ENCODE measurements at places on chromosomes 6 and 20.

DNA sequence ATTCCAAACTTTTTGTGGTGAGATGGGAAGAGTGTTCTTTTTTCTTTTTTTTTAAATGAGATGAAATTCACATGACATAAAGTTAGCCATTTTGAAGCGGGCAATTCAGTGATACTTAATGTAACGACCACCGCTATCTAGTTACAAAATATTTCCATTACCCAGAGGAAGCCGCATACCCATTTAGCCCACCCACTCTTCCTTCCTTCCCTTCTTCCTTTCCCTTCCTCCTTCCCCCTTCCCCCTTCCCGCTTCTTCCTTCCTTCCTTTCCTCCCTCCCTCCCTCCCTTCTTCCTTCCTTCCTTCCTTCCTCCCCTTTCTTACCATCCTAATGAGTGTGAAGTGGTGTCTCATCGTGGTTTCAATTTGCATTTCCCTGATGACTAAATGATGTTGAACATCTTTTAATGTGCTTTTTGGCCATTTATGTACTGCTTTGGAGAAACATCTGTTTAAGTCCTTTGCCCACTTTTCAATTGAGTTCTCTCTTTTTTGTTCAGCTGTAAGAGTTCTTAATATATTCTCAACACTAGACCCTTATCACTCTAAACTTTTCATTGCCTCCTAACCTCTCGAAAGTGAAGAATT lies 371.1 kb downstream of the FARS2 start:
- no peak for DNase-seq

DNA sequence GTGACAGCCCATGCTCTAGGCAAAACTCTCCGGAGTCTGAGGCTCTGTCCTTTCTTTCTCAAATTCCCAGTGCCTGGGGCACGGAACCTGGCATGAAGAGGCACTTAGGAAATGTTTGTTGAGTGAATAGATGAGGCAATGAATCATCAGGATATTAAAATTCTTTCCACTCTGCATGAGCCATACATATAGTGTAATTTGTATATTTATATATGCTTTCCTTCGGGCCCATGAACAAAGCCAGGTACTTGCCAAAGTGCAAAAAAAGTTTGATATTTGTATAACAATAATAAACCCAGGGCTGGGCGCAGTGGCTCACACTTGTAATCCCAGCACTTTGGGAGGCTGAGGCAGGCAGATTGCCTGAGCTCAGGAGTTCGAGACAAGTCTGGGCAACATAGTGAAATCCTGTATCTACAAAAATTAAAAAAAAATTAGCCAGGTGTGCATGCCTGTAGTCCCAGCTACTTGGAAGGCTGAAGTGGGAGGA lies 212.3 kb upstream of the ZNF217 start:
- DNase-seq: no peak

DNA sequence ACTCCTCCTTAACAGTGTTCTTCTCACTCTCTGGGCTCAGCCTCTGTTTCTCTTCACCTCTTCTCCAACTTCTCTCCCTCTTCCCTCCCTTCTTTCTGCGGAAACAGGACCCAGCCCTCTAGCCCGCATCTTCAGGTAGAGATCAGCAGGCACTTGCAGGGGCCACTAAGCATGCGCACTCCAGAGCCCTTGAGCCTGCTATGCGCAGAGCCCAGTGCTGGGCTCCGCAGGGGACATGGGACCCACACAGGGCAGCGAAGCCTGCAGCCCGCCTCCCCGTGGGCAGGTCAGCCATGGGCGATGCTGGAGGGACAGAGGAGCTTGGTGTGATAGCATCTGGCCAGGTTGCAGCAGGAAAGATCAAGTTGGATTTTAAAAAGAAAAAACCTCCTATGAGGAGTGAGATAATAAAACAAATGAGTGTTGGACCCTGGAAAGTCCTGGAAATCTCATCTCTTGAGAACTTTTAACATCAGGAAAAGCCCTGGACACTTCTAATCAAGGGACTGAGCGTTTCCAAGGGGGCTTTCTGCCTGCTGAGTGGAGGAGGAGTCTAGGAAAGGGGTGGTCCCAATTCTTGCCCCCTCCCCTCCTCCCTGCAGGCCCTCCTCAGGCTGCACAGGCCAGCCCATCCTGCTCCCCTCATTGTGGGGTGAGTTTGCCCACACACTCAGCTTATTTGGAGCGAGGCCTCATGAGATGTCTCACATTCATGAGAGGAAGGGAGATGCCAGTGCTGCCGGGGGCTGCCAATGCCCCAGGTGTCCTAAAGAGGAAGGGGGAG lies 71.9 kb downstream of the MDGA1 start:
- no peak for DNase-seq

DNA sequence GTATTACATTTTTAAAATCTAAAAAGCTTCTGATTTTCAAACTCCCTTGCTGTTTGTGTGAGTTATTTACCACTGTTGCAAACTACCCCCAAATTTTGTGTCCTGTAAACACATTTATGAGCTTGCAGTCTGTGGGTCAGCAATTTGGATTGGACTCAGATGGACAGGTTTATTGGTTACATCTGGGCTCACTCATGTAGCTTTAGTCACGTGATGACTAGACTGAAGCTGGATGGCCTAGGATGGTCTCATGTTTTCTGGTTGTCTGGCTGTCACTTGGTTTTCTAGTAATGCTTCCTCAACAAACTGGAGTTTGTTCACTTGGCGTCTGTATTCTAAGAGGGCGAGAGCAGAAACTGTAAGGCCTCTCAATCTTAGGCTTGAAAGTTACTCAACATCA lies 12.2 kb upstream of the C6orf58 start:
- DNase-seq: no peak

- no peak for DNase-seq
These were observed 12.4 kb upstream of the ZSCAN9 start for GRCh38 chr6:28212510-28213212.

- DNase-seq: no peak
These were observed 100.9 kb downstream of the RNASET2 start for GRCh38 chr6:166855416-166855815.

- DNase-seq: no peak
These were observed 141.0 kb downstream of the TBXT start for GRCh38 chr6:166026586-166027126.

GRCh38 chr6:53894091-53894490 lies 99.3 kb downstream of the LRRC1 start:
- no peak for DNase-seq

- no peak for DNase-seq
These were observed 25.4 kb upstream of the GMNN start for GRCh38 chr6:24749297-24749696.

DNA sequence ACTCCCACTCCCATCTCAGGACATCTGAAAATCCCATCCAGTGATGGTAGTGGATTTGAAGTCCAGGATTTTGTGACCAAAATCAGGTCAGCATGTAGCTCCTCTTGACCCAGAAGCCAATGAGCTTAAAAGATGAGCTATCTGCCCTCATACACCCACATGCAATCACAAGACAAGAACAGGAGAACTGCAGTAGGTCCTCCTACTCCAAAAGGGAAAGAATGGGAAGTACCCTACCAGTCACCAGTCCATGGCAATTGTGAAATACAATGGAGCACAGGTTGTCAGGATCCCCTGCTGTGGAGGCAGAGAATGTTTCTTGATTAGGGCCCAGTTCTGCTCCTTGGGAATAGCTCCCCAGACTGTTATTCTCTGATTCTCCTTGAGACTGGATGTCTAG lies 347.3 kb upstream of the CNR1 start:
- DNase-seq: no peak

- no peak for DNase-seq
These were observed 9.3 kb upstream of the TRIM27 start for GRCh38 chr6:28933069-28933468.

- no peak for DNase-seq
These were observed 4.9 kb upstream of the TMEM242 start for GRCh38 chr6:157328108-157328692.

DNA sequence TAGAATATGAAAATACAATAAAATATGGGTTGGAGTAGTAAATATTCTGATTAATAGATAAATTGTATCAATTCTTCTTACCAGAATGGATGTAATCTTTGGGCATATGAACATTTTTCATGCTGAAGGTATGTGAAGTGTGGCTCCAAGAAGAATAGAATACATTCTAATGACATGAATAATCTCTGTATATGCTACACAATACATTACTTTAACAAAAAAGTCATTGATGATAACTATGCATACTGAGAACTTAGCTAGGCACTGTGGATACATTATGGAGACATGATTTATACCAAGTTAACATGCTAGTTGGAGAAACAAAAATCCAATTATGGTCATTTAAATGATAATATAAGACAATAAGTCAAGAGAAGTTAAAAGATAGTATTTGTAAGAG lies 62.7 kb upstream of the HDAC2 start:
- DNase-seq: no peak

- DNase-seq: no peak
These were observed 104.8 kb downstream of the ELOVL4 start for GRCh38 chr6:79842376-79843040.

- DNase-seq: no peak
These were observed 60.5 kb downstream of the CD83 start for GRCh38 chr6:14178083-14178445.

DNA sequence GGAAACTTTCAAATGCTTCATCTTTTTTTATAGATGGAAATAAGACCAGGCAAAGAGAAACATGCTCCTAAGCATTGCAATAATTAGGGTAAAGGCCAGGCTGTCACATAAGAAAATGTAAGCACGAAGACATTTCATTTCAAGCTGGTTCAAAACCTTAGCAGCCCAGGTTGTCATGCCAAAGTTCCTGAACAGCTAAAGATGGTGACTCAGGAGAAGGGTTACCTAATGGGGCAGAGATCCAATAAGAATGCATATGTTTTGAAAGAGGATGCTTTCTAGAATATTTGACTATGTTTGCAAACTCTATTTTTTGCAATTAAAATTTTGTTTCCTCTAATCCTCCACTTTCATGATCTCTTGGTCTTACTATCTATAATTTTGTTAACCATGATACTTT lies 65.6 kb upstream of the PHACTR2 start:
- no peak for DNase-seq

GRCh38 chr6:80403365-80403764 lies 296.9 kb downstream of the BCKDHB start:
- DNase-seq: no peak

GRCh38 chr6:159762681-159763293 lies 942 bp downstream of the ACAT2 start:
- DNase-seq: no peak

GRCh38 chr6:53441761-53442160 lies 93.0 kb upstream of the ELOVL5 start:
- DNase-seq: no peak

DNA sequence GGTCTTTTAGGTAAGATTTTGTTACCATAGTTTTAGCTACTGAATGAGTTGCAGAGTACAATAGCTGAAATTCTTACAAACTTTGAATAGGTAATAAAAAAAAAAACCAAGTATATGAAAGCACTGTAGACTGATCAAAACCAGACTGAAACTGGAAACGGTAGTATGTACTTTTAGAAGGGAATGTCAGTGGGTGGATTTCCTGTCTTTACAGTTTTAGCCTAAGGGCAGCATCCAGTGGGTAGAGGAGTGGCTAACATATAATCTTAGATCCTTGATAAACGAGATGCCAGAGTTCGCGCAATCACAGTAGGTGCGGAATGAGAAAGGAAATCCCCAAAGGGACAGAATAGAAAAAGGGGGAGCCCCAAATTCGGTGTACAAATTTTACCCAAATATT lies 385.9 kb upstream of the RUNX2 start:
- no peak for DNase-seq

- DNase-seq: no peak
These were observed 253.0 kb downstream of the NKAIN2 start for GRCh38 chr6:124056407-124057334.

DNA sequence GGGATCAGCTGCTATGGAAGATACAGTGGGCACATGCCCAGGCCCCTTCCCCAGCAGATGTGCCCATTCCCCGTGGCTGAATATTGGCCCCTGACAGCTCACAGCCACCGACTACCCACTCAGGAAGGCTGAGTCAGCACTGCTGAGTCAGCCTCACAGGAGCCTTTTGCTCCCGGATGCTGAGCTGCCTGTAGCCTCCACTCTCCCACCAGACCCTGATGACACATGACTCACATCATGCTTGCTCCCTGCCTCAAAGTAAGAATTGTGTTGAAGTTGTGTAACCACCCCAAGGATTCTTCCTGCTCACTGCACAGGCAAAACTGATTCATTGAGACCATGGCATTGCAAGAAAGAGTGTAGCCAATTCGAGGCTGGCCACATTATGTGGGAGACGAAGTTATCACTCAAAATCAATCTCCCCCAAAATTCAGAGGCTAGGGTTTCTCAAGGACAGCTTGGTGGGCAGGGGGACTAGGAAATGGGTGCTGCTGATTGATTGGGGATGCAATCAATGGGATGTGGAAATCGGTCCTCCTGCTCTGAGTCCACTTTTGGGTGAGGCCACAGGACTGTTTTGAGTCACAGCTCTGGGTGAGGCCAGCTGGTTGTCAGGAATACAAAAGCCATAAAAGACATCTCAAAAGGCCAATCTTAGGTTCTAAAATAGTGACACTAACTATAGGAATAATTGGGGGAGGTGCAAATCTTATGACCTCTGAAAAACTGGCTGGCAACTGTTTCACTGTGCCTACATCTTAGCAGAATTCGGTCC lies 556.6 kb upstream of the CDH4 start:
- no peak for DNase-seq

DNA sequence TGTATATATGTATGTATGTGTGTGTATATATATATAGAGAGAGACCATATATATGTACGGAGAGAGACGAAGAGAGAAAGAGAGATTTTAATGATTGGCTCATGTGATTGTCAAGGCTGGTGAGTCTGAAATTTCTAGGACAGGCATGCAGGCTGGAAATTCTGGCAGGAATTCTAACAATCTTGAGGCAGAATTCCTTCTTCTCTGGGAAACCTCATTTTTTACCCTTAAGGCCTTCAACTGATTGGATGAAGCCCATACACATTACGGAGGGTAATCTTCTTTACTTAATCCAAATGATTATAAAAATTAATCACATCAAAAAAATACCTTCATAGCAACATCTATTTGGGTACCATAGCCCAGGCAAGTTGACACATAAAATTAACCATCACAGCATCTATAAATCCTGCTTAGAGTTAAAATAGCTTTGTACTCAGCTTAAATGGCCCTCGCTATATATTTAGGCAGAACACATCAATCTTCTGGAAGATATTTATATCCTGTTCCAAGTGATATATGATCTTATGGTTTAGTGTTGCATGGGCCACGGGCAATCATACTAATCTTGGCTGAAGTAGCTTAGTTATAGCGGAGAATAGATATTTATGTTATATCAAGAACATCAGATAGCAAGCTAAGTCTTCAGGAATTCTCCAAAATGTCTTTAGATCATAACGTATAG lies 36.6 kb downstream of the ABRACL start:
- no peak for DNase-seq
